SK-N-DZ (cell line): ENCODE measurements at places on chromosomes 11 and 22.
A peak's percentile ranks its signal among the peaks of the same experiment; 100 is the strongest.

GRCh38 chr11:96015906-96016565 lies 92.1 kb upstream of the MTMR2 start:
- DNase-seq = peak; percentile 89

DNA sequence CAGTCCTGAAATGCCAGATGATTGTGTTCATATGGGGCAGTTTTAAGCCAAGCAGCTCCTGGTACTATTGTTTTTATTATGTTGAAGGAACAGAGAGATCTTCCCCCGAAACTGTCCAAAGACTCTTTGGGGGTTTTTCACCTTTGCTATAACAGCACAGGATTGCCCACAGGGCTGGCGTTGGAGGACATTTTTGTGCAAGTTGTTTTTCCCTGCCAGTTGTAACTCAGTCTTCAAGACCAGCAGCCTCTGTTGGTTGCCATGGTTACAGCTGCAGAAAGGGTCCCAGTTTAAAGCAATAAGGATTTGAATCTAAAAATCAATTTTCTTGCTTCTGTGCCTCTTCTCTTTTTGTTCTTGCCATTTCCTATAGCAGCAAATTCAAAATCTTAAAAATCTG lies 45.4 kb upstream of the YWHAH start:
- DNase-seq = no peak

DNA sequence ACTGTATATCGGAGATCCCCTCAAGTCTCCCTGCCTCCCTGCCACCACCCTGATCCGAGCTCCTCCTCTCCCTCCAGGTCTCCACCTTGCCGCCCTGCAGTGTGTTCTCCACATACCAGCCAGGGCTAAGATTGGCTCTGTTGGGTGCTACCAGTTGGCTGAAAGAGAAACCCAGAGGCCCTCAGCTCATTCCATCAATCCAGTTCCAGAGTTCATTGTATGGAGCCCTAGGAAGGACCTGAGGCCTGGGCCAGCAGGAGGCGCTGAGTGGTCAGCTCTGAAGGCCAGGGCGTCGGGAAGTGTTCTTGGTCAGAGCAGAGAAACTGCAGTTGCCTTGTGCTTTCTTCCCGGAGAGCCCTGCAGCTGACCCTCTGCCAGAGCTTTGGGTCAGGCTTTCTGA lies 2.2 kb upstream of the TOP3B start:
- DNase-seq = no peak

GRCh38 chr11:112884012-112884767 lies 77.0 kb upstream of the NCAM1 start:
- no peak for DNase-seq

GRCh38 chr11:59394186-59394585 lies 32.0 kb downstream of the OR5A2 start:
- DNase-seq = no peak

DNA sequence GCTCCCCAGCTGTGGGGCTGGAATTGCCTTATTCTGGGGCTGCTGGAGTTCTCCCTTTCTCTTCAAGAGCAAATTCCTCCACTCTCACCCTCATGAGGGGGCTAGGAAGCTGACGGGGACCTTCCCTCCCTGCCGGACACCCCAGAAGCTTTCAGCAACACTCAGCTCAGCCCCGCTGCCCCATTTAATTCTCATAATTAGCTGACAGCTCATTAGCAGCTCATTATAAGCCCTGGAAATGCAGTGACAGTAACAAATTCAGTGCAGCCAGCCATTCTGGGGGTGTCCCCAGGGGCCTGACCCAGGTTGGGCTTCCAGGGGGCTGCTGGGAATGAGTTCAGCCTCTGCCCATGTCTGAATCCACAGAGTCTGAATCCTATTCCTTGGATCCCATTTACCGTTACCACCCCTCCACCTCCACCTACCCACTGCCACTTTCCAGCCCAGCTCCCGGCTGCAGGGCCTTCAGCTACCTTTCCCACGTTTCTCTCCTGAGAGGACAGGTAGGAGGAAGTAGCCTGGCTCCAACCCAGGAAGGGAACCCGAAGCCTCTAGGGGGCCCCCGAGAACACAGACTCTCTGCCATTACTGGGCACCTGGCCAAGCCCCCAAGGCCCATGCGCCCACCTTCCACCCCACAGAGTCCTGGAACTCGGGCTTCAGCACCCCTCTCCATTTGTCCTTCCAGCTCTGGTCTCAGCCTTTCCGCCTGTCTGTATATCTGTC lies 101.7 kb upstream of the LMO1 start:
- DNase-seq = no peak

- no peak for DNase-seq
Observed at GRCh38 chr11:126384449-126385070, 29.1 kb downstream of the ST3GAL4 start.

GRCh38 chr22:36425977-36426523 lies 38.3 kb upstream of the MYH9 start:
- DNase-seq = peak; percentile 62

- no peak for DNase-seq
Observed at GRCh38 chr11:2887515-2888195, 2.1 kb upstream of the CDKN1C start.

- no peak for DNase-seq
Observed at GRCh38 chr11:86629045-86629706, 43.2 kb downstream of the ME3 start.
